Retinal pigment epithelial cell (primary cell): ENCODE measurements at places on chromosomes 5 and 9.

- DNase-seq: no peak
Measured at GRCh38 chr5:132456296-132456986, 34.1 kb downstream of the IRF1 start.

DNA sequence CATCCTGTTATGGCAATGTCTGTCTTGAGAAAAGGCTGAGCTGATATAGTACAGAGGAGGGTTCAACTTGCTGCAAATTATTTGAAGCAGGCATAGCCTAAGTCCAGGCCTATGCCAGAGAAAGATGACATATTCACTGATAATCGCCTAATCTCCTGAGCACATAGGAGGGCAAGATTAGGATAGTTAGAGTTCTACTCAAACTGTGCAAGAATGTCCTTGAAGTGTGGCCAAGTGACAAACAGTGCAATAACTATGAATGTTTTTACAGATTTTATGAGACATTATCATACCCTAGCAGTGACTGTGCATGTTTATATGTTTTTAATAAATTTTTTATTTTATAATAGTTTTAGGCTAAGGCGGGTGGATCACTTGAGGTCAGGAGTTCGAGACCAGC lies 96.2 kb downstream of the TSSK1B start:
- no peak for DNase-seq

- DNase-seq: no peak
Measured at GRCh38 chr9:135221951-135222631, 134.6 kb downstream of the OLFM1 start.

DNA sequence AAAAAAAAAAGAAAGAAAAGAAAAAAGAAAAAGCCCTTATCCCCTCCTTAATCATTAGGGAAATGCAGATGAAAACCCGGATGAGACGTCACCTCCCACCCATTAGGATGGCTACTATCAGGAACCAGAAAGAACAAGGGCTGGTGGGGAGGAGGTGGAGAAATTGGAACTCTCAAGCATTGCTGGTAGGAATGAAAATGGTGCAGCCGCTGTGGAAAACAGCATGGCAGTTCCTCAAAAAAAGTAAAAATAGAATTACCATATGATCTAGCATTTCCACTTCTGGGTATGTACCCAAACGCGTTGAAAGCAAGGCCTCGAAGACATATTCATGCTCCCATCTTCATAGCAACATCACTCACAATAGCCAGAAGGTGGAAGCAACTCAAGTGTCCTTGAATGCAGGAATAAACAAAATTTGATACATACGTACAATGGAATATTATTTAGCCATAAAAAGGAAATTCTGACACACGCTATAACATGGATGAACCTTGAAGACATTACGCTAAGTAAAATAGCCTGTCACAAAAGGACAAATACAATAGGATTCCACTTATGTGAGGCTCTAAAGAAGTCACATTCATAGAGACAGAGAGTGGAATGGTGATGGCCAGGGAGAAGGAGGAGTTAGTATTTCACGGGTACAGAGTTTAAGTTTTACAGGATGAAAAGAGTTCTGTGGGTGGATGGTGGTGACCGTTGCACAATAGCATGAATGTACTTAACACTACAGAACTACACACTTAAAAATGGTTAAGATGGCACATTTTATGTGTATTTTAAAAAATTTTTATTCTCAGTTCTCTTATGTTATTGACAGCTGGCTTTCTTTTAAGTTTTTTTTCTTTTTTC lies 166.8 kb upstream of the IER5L start:
- DNase-seq: no peak

- DNase-seq: no peak
Measured at GRCh38 chr9:136107155-136107952, 11.3 kb downstream of the TMEM250 start.

DNA sequence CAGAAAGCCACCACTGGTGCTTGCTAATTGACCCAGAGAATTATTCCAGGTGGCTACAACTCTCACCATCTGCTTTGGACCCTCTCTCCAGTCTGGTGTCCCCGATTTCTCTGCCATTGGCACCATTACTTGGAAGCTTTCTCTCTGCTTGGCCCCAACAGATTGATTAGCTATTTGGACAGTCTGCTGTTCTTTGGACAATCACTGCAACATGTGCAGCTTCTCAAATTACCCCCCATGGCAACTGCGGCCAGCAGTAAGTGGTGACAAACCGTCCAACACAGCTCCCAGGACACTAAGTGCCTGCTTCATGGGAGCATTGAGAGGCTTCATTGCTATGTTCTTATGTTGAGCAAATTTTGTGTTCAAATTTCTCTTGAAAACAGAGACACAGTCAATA lies 309.8 kb downstream of the TAF11L14 start:
- DNase-seq: no peak

- DNase-seq: no peak
Measured at GRCh38 chr5:44454002-44454401, 64.8 kb upstream of the FGF10 start.
